NCI-H345 (cell line): ENCODE measurements at places on chromosomes 7 and 10.

GRCh38 chr10:78656417-78657162, 412.2 kb upstream of the ZMIZ1 start:
- no peak for DNase-seq

GRCh38 chr10:86759073-86759672, 2.8 kb downstream of the BMPR1A start:
- DNase-seq = no peak

GRCh38 chr7:19066170-19066569, 51.3 kb downstream of the TWIST1 start:
- DNase-seq = no peak

DNA sequence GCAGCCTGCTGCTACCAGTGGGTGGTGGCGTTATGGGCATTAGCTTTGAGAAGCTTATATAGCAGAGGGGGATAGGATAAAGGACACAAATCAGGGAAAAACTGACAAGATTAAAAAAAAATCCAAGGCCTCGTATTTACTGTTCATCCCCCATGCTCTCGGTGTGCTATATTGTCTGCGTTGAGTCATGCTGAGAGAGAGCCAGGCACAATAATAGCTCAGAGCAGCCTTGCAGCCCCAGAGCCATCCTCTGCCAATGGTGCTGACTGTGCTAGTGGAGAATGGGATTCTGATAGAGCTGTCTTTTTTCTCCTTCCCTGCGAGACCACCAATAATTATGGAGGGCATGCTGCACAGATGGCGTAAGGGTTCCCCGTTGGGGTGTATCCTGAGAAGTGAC, 51.7 kb upstream of the FZD1 start:
- no peak for DNase-seq

GRCh38 chr7:157310676-157311185, 26.1 kb upstream of the DNAJB6 start:
- DNase-seq = no peak

DNA sequence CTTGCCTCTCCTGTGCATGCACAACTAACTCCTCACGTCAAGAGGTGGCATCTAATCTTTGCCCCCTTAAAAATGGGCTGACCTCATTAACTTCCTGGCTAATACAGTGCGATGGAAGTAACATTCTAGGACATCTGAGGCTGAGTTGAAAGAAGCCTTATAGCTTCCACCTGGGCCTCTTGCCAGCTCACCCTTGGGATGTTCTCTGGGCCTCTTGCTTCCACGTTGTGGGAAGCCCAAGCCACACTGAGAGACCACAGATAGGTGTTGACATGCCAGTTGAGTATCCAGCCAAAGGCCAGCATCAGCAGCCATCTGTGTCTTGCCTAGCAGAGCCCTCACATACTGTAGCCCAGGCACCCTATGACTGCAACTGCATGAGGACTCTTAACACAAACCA, 60.8 kb upstream of the GDF10 start:
- no peak for DNase-seq

DNA sequence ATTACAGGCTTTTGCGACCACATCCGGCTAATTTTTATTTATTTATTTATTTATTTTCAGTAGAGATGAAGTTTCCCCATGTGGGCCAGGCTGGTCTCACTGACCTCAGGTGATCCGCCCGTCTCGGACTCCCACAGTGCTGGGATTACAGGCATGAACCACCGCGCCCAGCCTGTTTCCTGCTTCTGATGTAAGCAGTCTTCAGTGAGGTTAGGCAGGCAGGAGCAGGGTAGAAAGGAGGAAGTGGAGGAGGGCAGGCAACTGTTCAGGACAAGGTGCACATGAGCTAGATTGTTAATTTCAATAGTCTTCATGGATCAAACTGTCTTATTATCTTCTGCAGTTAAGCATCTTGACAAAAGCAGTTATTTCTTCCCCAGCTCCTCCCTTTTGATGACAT, 605.0 kb downstream of the CCSER2 start:
- DNase-seq = no peak

GRCh38 chr7:102232611-102233286, 53.9 kb upstream of the SH2B2 start:
- DNase-seq = no peak

- no peak for DNase-seq
These were observed 368.4 kb downstream of the ARL4A start for GRCh38 chr7:13055732-13056368.

DNA sequence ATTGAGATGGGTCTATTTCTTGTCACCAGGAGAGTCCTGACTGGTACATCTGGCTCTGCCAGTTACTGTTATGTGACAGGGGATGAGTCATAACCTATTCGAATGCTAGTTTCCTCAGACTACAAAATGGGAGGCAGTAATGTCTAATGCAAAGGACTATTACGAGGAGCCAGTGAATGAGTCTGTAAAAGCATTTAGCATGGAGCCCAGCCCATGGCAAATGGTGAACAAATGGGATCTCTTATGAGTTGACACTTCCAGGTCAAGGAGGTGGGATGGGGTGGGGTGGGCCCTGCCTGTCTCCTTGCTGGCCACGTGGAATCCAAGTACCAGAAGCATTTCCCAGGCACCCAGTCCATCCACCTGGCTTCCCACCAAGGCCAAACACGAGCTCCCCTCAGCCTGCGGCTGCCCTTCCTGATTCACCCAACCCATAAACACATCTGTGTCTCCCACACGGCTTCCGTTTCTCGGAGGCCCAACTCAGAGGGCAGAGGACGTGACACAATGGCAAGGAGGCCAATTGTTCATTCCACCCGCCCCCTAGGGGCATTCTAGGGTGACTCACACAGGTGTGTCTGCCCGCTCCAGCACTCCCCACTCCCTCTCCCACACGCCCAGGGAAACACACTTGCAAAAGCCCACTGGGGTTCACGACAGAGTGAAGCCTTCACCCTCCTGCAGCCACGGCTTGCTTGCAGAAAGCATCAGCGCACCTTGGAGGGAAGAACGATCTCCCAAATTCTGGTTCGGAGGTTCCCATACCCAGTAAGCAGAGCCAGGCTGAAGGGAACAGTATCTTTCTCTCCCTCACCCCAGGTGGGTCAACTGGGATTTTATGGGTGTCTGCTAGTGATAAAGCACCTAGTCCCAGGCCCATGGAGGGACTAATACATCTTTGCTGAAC, 109.8 kb downstream of the SH3PXD2A start:
- DNase-seq = no peak
